ENCODE measurements at places on chromosomes 7 and 10. TPM values are rescaled to one million over a fixed set of nuclear protein-coding genes. Genes with fewer than 3 reads are reported as not detected.
A peak's percentile ranks its signal among the peaks of the same experiment; 100 is the strongest.

GRCh38 chr10:43793704-43794103 lies 145.0 kb upstream of the ZNF32 start:
- no peak for DNase-seq

DNA sequence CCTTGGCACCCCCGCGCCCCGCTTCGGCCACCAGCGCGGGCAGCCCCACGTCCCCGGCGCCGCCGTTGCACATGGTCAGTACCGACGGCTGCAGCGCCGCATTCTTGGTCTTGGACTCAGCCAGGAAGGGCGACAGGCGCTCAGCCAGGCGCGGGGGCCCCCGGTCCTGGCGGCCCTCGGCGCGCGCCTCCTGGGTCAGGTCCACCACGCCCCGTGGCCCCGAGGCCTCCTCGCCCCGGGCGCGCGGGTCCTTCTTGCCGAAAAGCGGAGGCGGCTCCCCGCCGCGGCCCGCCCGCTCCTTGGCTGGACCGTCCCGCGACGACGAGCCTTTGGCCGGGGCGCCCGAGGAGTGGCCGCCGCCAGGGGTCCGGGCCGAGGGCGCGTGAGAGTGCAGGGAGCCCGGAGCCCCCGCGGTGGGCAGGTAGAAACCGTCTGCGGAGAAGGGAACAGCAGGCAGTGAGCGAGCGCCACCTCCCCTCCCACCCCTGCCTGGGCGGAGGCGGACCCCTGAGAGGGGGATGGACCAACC lies 34.7 kb downstream of the TNRC18 start:
- DNase-seq = no peak

IGF2BP3 gene
- total RNA-seq = 7.8 TPM

GRCh38 chr10:110978204-110978603 lies 58.8 kb downstream of the SHOC2 start:
- no peak for DNase-seq

DNA sequence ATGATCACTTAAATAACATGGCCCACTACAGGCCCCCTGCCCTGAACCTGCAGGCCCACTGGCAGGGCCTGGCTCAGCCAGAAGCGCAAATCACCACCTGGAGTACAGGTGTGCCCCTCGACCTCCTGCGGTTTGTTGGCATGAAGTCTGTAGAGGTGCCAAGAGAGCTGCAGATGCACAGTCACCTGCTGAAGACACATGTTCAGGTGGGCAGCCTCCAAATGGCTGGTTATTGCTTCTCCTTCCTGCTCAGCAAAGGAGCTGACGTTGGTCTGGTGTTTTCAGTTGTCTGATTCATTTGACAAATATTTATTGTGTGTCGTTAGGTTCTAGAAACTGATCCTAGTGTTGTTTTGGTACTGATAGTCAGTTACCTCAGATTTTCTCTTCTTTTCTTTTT lies 29.0 kb downstream of the DHTKD1 start:
- DNase-seq = no peak

DNA sequence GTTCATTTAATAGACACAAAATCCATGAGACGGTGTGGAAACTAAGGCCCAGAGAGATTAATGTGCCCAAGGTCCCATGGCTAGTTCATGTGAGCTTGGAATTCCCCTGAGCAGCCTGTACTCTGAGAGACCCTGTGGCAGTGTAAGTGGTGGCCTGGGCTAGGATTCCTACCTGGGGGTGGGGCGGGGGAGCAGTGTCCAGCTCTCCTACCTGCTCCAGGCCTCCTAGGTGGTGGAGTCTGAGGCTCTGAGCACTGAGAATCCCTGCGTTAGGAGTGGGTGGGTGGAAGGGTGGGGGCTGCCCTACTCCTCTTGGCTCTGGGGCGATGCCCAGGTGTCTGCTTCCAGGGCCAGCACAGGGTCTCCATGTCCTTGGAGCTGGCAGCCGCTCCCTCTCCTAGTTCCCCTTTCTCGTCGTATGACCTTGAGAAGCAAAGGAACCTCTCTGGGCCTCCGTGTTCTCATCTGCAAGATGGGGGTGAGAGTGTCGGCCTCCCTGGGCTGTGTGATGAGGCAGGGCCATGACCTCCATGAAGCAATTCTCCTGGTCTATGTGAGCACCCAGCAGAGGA lies 2.5 kb downstream of the SNCG start:
- no peak for DNase-seq

GRCh38 chr7:151665368-151665767 lies 145.7 kb upstream of the RHEB start:
- no peak for DNase-seq

AEBP1 gene
- 4.6 TPM for total RNA-seq

GRCh38 chr10:91788527-91788926 lies 9.7 kb upstream of the TNKS2 start:
- no peak for DNase-seq

DNA sequence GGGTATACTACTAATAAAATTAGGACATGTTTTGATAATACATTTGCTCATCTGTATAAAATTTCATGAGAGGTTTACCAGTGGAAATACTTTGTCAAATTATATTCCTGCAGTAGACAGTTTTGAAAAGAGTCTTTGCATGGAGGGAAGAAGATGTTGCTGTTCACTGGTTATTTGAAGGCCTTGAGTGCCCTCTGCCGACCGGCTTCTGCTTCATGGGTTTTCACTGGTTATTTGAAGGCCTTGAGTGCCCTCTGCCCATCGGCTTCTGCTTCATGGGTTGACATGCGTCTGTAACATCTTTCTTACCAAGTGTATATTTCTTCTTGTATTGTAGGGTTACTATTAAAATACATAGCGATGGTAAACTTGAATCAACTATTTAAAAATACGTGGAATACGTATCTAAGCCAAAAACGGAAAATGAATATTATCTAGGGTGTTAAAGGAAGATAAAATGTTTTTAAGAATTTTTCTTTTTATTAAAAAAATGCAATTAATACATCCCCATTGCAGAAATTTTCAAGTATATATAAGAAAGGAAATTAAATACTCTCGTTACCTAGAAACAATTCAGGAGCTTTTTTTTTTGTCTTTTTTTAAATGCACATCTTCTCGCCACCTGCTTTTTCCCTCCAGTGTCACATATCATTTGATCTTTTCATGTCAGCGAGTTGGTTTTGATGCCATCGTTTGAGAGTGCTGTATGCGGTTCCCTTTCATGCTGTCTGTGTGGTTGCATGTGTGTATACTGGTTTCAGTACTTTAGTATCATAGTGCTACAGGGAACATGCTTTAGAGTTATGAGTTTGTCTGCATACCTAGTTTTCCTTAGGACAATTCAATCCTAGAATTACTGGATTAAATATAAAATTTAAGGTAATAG lies 73.4 kb downstream of the SHH start:
- no peak for DNase-seq

DNA sequence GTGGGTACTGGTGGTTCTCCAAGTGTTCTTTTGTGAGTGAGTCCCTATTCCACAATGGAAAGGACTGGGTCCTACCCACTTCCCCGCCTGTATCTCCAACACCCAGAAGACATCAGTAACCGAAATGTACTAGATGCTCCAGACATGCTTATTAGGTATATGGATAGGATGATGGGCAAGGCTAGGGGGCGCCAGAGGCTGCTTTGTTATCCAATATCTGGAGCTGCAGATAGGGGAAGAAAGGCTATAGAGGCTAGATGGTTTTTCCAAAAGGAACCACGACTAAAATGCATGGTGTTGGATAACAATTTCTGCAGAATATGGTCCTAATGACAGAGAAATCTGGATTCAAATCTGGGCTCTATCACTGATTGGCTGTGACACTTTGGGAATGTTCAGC lies 56.2 kb upstream of the TM9SF3 start:
- DNase-seq = peak; percentile 10

CDK1 gene
- 44.6 TPM for total RNA-seq

ANKRD2 gene
- total RNA-seq = 0.79 TPM

- DNase-seq = no peak
Observed at GRCh38 chr10:75399461-75400162, 2.0 kb downstream of the ZNF503 start.

GRCh38 chr10:77667426-77668324 lies 30.1 kb upstream of the KCNMA1 start:
- no peak for DNase-seq

DNA sequence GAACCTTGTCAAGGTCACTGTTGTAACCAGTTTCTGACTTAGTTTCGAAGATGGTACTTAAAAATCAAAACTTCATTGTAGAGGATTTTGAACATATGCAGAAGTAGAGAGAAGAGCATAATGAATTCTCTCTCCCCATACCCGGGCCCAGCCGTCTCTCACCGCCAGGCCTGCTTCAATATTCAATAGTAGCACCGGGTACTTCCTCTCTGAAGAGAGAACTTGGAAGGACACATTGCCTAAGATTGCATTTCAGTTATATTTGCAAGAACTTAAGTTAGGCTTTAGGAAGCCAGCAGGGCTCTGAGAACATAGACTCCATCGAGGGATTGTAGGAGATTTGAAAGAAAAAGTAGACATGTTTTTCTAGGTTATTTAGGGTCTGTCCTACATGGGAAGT lies 19.1 kb downstream of the LMTK2 start:
- no peak for DNase-seq

DNA sequence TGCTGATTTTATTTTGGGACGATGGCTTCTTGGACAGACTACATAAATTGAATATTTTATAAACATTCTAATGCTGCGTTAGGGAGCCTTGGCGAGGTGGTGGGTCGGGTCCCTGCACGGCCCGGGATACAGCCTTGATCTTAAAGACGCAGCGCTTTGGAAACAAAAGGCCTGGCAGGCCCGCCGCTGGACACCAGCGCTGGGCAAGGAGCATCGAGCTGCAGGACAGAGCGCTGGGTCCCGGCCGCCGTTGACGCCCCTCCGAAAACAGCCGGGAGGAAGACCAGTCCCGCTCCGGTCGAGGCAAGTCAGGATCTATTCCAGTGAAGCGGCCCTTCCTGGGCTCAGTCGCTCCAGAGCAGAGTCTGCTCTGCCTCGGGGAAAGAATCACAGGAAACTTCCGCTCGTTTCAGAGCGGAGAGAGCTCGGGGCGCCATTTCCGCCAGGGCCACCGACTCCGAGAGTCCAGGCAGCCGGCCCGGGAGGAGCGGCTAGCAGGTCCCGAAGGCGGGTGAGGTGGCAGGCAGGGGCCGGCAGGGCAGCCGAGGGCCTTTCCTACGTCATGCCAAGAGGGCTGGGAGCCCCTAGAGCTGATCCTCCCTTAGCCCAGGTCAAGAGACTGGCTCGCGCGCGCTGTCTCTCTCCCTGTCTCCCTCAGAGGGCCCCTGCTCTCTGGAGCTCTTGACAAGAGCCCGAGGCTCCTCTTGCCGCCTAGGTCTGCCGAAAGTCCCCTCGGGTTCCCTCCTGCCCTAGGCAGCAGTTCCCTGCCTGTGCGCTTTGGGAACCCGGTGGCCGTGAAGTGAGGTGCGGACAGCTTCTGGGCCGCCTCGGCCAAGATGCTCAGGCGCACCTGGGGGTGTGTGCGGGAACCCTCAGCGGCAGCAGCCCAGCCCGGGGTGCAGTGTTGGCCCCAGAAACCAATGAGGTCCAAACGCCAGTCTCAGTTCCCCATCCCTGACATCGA lies 1.4 kb upstream of the DRGX start:
- no peak for DNase-seq

CYP3A4 gene
- not detected for total RNA-seq

INSYN2A gene
- total RNA-seq = 0.19 TPM

GRCh38 chr7:155665957-155666287 lies 21.5 kb downstream of the RBM33 start:
- no peak for DNase-seq

GRCh38 chr7:158077151-158077840 lies 510.3 kb downstream of the PTPRN2 start:
- no peak for DNase-seq

GRCh38 chr7:113267271-113267670 lies 148.9 kb upstream of the SMIM30 start:
- no peak for DNase-seq
